ENCODE measurements at places on chromosomes 6 and 20.

- no peak for DNase-seq
These were observed 279.2 kb downstream of the PTPRK start for GRCh38 chr6:128241216-128241615.

DNA sequence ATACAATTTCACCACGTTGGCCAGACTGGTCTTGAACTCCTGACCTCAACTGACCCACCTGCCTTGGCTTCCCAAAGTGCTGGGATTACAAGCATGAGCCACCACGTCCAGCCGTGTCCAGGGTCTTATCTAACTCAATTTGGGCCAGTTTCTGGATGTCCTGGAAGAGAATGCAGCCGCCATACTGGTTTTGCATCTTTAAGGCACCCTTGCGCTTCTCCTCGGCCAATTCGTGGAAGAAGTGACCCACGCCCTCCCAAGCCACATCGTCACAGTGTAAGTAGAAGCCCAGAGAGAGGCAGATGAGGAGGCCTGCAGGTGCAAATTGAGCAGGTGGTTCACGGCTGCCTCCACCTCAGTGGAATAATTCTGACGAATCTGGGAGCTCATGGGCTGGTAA is 3.7 kb upstream of the ZNF335 start:
- DNase-seq = no peak

DNA sequence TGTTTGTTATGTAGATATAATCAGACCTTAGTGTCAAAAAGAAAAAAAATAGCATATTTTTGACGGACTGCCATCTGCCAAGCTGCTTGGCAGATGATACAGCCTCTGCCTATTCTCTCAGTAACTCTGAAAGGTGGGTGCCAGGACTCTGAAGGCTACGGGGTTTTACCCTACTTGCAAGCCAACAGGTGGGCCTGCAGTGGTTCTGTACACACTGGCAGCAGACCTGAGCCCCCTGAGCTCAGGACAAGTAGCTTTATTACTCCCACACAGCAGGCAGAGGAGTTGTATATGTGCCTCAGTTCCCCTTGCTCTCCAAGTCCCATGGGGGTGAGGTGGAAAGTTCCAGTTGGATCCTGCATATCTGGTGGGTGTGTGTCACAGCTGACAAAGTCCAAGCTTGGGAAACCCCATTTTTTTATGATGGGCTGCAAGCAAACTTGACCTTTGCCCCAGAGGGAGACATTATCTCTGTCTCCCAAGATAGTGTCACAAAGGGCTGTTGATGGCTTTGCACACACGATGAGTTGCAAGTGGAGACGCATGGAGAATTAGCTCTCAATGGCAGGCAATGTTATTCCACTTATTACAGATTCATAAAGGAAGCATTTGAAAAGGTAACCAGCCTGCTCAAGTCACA is 20.5 kb upstream of the AFDN start:
- DNase-seq = peak; percentile 38

DNA sequence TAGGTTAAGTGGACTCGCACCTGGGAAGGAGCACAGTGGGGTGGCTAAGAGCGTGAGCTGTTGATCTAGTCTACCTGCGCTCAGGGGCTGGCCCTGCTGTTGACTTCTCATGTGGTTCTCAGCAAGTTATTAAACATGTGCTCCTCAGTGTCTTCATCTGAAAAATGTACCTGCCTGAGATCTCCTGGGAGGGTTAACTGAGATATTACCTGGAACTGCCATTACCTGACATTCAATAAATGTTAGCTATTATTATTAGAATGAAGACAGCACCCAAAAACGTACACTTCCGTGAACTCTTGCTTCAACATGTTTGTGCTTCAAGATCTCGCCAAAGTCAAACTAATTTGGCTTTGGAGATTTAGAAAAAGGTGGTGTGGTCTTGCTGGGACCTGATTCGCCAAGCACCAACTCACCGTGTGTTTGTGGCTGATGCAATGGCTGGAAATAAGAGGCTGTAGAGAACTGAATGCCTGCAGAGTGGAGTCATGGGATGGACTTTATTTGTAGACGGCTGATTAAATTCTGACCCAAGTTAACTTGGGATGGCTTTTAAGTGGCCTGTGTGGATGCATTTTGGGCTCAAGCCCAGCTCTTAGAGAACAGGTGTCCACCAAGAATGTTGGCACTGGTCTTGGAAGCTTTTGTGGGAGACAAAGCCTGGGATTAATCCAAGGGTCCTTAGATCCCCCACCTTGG is 692.9 kb downstream of the QKI start:
- no peak for DNase-seq

DNA sequence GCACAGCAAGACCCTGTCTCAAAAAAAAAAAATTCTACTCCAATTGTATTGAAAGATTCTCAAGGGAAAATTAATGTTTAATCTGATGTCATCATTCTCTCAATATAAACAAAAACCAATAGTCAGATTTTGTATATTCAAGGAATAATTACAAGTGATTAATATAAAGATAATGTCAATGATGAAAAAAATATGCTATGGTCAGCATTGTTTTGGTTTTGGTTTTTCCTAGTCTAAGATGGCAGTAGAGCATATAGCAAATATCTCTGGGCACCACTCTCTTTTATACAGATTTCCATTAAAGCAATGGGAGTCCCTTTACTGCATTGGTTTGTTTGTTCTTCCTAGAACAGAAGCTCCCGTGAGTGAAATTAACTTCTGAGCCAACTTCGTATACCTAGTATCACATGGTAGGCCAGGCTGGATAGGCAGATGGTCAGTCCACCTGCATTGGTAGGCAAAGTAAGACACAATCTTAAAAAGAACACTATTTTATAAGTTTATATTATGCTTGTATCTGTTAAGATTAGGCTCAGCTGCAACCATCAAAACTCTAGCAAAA is 523.8 kb upstream of the JARID2 start:
- no peak for DNase-seq

DNA sequence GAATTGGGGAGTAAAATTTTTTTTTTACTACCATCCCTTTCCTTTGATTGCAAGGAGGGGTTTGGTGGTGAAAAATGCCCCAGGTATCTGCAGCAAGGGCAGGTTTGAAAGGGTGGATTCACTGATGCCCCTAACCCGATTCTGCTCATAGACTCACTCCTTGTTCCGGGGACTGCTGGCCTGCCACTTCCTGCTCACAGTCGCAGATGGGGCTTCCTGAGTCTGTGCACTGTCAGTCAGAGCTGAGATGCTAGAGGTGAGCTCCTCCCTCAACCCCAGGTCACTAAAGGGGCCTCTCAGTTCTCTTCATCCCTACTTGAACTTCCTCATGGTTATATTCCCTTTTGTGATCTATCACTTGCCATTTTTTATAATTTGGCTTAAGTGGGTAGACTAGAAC is 357.9 kb downstream of the FARS2 start:
- no peak for DNase-seq

- no peak for DNase-seq
These were observed 581.0 kb upstream of the MAP3K7 start for GRCh38 chr6:91167846-91168245.

DNA sequence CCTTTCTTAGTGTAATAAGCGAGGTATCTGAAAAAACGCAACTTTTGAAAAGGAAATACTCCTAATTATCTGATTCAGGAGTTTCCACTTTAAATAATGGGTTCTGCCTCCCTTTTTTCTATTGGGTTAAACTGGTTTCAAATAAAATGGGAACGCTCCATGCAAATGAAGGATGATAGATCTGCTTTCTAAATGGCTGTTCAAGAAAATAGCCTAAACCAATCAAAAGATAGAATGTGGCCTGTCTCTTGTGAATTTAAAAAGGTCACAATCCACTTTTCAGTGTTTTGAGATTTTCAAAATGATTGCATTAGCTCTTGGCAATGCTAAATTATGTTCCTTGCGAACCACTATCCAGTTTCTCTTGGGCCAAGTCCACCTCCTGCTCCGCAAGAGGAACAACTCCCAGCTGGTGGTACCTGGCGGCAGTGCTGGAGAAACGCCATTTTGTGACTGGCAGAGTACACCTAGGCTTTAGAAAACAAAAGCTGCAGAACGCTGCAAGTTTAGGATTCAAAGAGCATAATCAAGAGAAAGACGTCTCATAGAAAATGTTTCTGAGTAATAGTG is 56.7 kb downstream of the TRIM38 start:
- no peak for DNase-seq

Data from NCI-H2171 (cell line).